ENCODE measurements at places on chromosomes 12 and 14.

GRCh38 chr14:30885840-30886740 lies 11.7 kb downstream of the COCH start:
- DNase-seq: no peak

DNA sequence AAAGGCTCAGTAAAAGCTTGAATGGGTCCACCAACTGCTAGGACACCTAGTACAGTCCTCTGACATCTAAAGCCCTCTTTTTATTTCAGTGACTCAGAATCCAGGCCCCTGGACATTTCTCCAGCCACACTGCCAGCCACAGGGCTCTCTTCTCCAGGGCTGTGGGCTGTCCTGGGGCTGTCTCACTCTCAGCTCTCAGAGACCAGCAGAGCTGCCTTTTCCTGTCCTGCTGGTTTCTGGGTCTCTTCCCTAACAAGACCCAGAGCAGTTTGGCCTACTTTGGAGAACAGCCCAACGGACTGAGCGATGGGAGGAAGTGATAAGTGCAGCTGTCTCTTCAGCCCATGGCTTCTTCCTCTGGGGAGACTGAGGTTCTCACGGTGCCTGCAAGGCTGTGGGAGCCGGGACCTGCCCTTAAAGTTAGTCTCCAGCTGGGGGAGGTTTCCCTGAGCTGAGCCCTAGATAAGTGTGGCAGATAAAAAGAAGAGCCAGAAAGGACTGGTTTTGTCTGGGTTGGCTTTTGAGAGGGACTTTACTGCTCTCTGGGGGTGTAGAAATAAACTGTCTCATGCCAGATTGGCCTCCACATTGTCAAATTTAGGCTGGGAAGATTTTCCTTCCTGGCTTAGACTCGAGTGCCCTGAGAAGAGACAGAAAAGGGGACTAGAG lies 979.8 kb downstream of the VRK1 start:
- no peak for DNase-seq

- DNase-seq: no peak
Measured at GRCh38 chr12:49231878-49232655, 32.8 kb upstream of the TUBA1C start.

GRCh38 chr14:70714055-70714550 lies 72.4 kb downstream of the TTC9 start:
- no peak for DNase-seq

Data from activated effector memory CD4-positive, alpha-beta T cell treated with Interleukin-2 at 50 U/mL for 16 hours (primary cell).